Caki2 (cell line): ENCODE measurements at places on chromosomes 1 and 21.
A peak's percentile ranks its signal among the peaks of the same experiment; 100 is the strongest.

GRCh38 chr21:20026543-20026942, 971.7 kb upstream of the NCAM2 start:
- DNase-seq, result no peak

DNA sequence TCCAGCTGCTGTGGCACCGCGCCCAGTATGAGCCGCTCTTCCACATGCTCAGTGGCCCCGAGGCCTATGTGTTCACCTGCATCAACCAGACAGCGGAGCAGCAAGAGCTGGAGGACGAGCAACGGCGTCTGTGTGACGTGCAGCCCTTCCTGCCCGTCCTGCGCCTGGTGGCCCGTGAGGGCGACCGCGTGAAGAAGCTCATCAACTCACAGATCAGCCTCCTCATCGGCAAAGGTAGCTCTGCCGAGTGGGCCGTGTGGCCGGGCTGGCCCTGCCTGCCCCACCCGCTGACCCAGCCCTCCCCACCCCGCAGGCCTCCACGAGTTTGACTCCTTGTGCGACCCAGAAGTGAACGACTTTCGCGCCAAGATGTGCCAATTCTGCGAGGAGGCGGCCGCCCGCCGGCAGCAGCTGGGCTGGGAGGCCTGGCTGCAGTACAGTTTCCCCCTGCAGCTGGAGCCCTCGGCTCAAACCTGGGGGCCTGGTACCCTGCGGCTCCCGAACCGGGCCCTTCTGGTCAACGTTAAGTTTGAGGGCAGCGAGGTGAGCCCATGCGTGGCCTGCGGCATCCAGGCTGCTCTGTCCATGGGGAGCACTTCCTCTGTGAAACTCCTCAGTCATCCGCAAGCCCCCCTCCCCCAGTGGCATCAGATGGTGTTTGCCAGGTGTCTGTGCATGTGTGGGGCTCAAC, 64.2 kb downstream of the PIK3CD start:
- DNase-seq, result no peak

DNA sequence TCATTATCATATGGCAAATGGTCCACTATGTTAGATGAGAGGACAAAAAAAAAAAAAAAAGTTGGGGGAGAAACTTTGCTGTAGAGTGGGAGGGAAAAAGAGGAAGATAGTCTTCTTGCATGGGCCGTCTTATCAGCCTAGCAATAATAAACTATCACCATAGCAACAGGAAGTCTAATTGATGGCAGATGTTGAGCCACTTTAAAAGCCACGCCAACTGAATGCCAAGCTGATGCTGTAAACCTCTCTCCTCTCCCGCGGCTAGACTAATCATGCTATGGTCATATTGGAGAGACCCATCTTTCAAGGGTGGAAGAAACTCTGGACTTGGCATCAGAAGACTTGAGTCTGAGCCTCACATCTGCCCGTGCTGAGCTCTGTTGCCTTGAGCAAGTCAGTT, 122.2 kb upstream of the HOOK1 start:
- DNase-seq, result no peak

DNA sequence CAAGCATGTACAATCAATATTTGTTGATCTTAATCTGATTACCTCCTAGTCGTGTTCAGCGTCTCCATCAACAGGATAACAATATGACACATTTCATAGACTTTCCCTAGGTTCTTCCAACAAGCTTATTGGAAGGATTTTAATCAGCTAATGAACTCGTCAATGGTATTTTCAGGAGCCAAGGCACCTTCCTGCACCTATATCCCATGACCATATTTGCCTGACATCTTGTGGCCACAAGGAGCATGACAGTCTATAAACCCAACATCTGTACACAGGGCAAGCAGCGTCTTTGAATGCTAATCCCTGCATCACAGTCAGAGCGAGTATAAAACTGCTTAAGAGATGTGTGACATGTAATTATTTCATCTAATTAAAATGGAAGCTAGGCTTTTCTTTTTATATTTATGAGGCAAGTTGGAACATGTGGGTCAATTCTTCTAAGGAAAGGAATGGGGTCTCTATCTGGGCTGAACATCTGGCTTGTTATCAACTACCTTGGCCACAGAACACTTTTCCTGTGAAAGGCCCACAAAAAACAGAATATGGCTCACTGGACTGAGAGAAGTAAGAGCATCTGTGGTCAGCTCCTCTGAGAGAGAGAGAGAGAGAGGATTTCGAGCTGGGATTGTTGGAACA, 388.8 kb downstream of the NTNG1 start:
- DNase-seq, result peak; percentile 21

DNA sequence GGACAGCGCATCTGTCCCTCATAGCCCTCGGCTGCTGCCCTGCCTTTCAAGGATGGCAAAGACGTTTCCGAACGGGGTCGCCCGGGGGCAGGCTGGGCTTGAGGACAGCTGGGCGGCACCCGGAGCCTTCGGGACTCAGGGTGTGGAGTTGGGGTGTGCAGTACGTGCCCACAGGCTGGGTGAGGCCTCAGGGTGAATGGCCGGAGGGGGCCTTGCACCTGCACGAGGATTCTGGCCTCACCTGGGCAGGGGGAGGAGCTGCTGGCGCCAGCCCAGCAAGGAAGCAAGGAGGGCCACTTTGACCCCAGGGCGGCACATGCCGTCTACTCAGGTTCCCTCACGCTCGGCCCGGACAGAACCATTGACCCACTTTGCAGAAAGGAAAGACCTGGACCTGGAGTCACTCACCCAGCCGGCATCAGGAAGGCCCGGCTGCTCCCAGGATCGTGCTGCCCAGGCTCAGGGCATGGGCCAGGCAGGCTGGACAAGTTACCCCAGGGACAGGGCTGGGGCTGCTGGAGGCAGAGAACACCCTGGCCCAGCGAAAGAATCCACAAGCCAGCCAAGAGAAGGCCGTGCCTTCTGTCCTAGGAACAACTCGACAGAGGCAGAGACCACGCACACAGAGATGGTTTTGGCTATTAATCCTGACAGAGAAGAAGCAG, 65.1 kb upstream of the TTC34 start:
- DNase-seq, result no peak

DNA sequence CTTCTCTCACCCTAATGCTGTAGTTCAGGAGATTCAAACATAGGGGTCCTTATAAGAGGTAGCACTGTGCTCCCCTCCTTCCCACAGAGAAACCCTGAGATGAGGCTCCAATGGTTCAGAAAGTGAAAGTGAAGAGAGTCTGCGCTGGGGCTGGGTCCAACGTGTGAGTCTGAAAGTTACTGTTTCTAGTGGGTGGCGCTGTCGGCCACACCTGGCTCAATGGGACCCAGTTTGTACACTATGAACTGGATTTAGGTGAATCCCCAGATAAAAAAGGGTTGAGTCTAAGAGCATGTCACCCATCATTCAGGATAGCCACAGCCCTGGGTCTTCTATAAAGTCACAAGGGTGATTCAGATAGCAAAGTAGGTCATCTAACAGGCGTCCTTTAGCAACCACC, 2.8 kb downstream of the SMCP start:
- DNase-seq, result no peak

DNA sequence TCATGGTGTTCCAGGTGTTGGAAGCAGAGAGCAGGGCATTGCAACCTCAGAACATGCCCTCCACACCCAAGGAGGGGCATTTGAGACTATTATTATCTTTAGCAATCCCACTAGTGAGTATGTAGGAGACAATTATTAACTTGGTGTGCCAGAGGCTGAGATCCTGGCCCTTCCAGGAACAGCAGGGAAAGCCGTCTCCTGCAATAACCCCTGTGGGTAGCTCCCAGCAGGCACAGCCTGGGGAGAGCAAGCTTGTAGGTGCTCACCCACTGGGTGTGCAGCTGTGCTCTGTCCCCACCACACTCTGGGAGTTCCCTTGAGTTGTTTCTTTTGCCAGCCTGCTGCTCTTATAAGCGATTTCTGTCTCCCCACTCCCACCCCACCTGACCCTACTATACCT, 10.3 kb downstream of the CFAP107 start:
- no peak for DNase-seq

DNA sequence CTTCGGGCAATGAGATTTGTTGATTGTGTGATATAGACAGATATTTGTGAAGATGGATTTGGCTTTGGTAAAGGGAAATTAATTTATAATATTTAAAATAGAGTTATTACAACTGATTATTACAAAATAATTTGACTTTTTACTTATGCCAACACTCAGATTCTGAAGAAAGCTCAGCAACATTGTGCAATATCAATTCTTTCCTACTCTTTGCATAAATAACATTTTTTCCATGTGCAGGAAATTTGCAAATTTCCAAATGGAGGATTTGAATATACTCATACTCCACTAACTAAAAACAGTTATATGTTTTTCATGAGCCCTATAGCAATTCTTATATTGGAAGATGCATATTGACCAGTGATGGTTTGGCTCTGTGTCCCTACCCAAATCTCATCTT, 676.4 kb upstream of the ADAMTS5 start:
- DNase-seq, result no peak

- no peak for DNase-seq
Measured at GRCh38 chr1:182193908-182194550, 132.5 kb upstream of the ZNF648 start.

DNA sequence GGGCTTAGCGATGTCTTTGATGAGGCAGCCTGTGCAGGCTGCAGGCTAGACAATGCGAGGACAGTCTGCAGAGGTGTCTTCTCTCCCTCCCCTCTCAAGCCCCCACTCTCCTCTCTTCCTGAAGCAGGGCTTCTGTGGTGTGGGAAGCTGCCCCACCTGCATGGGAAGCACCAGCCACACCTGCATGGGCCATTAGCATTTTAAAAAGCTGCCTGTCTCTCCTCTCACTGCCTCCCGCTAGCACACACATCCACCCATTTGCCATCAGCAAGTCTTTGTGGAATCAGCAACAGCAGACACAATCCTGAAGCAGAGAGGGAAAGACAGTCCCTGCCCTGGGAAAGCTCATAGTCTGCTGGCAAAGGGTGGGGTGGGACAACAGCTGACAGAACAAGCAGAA, 53.1 kb downstream of the NAV1 start:
- no peak for DNase-seq

- no peak for DNase-seq
Measured at GRCh38 chr1:4970532-4970931, 316.1 kb downstream of the AJAP1 start.

DNA sequence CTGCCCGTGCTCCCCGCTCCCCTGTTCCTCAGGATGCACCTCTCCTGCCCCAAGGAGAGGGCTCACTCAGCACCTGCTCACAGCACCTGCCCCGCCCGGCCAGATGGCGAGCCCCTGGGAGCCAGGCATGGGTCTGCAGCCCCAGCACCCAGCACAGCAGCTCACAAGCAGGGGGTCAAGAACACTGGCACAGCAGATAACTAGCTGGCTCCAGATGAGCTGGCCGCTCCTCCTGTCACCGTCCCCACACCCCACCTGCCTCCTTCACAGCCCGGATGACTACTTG, 20.9 kb upstream of the EVA1B start:
- DNase-seq, result no peak

DNA sequence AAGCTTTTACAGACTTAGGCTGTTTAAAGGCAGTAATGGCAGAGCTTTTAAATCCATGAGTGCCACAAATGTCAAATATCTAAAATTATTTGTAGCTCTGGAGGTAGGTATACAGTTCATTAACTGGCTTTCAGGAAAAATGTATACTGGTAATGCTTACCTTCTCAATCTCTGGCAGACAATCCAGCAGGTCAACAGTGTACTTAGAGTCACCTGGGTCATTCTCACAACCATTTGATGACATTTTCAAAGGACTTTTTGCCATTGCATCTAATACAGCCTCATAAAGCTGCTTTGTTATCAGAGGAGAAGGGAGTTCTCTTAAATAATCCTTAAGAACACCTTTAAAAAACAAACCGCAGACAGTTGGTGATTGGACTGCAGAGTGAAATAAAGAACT, 31.9 kb downstream of the SYDE2 start:
- no peak for DNase-seq

DNA sequence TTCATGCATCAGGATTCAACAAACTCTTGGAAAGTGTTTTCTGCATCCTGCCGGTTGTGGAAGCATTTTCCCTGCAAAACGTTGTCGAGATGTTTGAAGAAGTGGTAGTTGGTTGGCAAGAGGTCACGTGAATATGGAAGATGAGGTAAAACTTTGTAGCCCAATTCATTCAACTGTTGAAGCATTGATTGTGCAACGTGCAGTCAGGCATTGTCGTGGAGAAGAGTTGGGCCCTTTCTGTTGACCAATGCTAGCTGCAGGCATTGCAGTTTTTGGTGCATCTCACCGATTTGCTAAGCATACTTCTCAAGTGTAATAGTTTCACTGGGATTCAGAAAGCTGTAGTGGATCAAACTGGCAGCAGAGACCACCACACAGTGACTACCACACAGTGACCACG, 57.0 kb upstream of the PRDM2 start:
- no peak for DNase-seq

- DNase-seq, result peak; percentile 6
Measured at GRCh38 chr1:101309334-101310311, 72.8 kb downstream of the S1PR1 start.

GRCh38 chr1:215761446-215761845, 194.3 kb downstream of the KCTD3 start:
- no peak for DNase-seq

GRCh38 chr1:201895913-201896807, 7.5 kb downstream of the SHISA4 start:
- peak; percentile 77 for DNase-seq

- DNase-seq, result peak; percentile 33
Measured at GRCh38 chr1:237672748-237673147, 218.0 kb downstream of the ZP4 start.

DNA sequence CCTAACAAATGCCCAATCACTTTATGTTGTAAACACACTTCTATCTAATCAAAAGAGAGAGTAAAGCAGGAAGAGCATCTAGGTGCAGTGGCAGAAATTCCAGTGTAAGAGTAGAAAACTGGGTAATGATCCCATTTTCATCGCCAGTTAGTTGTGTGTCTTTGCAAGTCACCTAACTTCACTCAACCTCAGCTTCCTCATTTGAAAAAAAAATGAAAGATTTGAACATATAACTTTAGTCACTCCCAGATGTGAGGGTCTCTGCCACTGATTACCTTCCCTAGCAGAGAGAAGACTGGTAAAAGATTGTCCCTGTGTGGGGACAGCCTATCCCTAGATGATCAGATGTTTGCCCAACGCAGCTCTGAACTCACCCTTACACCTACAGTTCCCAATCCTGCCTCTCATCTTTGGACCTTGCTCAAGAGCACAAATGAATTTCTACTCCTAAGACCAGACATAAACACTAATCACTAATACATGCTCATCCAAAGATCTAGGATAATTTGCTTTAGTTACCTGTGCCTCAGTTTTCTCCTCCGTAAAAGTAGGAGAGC, 25.2 kb upstream of the DUSP23 start:
- no peak for DNase-seq

- peak; percentile 95 for DNase-seq
Measured at GRCh38 chr1:15885701-15886610, 38.4 kb downstream of the SPEN start.

DNA sequence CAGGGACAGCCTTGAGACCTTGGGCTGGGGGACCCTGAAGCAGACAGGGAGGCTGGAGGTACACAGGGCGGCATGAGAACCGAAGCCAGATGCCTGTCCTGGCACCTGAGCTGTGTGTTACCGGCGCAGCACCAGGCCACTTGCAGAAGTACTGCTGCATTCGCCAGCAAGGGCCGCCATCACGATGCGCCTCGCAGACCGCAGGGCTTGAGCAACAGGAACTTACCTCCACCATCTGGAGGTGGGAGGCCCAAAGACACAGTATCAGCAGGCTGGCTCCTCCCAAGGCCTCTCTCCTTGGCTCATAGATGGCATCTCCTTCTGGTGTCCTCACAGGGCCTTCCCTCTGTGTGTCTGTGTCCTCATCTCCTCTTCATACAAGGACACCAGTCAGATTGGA, 90.1 kb downstream of the PRDM16 start:
- DNase-seq, result no peak

- peak; percentile 55 for DNase-seq
Measured at GRCh38 chr1:13699936-13700520, at the start of gene PRDM2. TSS of gene PRDM2 (plus strand) at chr1:13700188. CDS start at chr1:13715606, 15,418 bp downstream.

- DNase-seq, result no peak
Measured at GRCh38 chr21:33162436-33162951, 67.2 kb upstream of the IFNAR2 start.
